ENCODE measurements at places on chromosomes 2 and 18.

DNA sequence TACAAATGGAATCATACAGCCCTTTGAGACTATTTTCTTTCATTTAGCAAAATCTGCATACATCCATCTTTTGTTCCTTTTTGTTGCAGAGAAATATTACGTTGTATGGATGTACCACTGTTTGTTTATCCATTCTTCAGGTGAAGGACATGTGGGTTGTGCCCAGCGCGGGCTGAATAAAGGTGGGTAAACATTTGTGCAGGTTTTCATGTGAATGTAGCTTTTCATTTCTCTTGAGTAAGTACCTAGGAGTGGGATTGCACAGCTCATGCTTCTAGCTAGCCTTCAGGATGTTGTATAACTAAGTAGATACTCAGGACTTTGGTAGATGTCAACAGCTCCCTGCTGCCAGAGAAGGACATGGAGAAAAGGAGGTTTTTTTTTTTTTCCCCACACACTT is 50.6 kb upstream of the SPRED2 start:
- no peak for DNase-seq

DNA sequence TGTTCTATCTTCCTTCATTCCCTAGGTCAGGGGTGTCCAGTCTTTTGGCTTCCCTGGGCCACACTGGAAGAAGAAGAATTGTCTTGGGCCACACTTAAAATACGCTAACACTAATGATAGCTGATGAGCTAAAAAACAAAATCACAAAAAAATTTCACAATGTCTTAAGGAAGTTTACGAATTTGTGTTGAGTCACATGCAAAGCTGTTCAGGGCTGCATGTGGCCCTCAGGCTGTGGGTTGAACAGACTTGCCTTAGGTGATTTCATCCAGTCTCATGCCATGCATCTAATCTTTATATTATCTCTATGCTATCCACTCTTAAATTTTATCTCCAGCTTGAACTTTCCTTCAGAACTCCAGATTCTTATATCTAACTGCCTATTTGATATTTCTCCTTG is 80.1 kb downstream of the CCDC85A start:
- no peak for DNase-seq

- DNase-seq = no peak
These were observed 1216.1 kb upstream of the FAM98A start for GRCh38 chr2:34815052-34815741.

DNA sequence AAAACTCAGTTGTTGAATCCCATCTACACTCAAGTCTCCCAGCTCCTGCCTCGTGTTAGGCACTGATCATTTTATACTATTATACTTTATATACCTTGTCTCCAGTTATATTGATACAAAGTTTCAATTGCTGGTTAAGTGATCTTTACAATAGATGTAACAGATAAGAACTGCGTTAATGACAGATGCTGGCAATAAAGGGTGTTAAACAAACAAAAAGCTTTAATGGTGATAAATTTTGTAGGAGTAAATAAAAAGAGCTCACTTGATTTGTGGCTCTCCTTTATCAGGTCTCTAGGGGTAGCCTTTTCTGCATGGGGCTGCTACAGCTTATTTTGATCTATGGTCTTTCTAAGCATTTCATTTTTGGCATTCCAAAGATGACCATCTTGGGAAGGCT is 106.9 kb upstream of the GAREM1 start:
- no peak for DNase-seq

Measured in putamen (tissue), 1 donor.